ENCODE measurements at places on chromosomes 6 and 20.

GRCh38 chr6:63307581-63308246, 12.1 kb downstream of the LGSN start:
- no peak for DNase-seq

DNA sequence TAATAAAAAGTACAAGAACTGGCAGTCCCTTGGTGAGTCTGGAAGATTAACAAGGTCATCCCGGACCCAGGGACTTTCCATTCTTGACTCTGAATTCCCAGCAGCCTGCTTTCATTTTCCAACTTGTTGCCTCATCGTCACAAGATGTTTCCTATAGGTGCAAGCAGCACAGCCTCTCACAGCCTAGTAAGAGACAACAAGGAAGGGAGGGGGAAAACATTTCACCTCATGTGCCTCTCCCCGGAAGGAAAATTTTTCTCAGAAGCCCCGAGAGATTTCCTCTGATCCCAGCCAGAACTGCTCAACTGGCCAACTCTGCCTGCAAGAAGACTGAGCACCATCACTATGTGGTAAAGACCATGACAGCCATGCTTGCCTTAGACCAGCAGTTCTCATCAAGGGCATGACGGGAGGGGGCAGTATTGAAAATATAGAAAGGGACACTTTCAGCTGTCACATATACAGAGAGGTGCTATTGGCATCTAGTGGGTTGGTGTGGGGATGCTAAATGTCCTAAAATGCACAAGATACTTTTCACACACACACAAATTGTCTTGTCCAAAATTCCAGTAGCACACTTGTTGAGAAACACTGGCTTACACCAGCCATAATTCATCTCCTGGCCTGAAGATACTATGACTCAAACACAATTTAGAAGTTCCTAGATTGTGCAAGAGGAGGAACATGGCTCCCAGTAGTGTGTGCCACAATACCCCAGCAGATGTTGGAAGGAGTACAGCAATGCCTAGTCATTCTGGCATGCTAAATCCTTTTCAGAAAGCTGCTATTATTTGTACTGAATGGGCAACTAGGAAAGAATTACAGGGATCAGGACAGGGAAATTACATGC, 10.8 kb upstream of the WTAP start:
- no peak for DNase-seq

DNA sequence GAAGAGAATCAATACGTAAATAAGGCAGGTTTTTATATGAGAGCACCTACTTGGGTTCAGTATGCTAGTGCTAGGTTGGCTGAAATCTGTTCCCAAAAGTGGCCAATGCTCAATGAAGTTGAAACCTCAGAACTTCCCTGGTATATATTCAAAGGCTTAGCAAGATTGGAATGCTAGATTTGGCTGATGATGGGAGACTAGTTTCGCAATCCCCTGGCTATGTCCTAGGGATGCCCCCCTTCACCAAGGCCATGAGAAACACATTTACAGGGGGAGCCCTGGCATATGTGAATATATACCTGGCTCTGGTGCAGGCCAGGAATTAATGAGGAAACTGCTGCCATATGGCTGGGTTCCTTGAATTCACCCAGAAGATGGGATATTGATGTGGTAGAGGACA, 142.4 kb upstream of the C6orf118 start:
- DNase-seq = no peak

GRCh38 chr6:148868901-148869300, 122.1 kb downstream of the UST start:
- no peak for DNase-seq
